Activated CD8-positive, alpha-beta memory T cell treated with anti-CD3 and anti-CD28 coated beads for 1 hour (primary cell): ENCODE measurements at places on chromosomes 11 and 22.

GRCh38 chr11:14768526-14769188 lies 123.4 kb downstream of the CYP2R1 start:
- DNase-seq = no peak

GRCh38 chr11:124115782-124116616 lies 749 bp downstream of the VWA5A start:
- no peak for DNase-seq

DNA sequence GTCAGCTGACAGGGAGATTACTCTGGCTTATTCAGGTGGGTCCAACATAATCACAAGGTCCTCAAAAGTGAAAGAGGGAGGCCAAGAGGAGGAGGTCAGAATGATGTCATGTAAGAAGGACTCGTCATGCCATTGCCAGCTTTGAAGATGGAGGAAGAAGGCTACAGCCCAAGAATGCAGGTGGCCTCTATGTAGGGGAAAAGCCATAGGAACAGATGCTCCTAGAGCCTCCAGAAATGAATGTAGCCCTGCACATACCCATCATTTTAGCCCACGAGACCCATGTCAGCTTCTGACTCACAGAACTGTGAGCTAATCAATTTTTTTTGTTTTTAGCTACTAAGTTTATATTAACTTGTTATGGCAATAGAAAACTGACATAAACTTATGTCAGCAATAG lies 171.1 kb downstream of the DBX1 start:
- no peak for DNase-seq

DNA sequence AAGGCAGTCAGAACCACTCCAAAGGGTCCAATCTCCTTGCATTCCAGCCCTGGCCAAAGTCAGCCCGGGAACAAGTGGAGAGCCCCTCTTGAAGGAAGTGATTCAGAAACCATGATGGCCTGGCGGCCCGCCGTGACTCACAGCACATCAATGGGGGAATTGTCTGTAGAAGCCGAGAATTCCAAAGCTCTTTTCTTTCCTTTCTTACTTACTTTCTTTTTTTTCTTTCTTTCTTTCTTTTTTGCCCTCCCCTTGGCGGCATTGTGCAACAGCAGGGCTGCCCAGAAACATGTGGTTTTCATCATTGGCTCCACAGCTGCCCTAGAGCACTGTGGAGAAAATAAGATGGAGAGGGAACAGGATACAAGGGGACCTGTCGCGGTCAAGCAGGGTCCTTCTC lies 140.2 kb upstream of the TIMP3 start:
- no peak for DNase-seq

DNA sequence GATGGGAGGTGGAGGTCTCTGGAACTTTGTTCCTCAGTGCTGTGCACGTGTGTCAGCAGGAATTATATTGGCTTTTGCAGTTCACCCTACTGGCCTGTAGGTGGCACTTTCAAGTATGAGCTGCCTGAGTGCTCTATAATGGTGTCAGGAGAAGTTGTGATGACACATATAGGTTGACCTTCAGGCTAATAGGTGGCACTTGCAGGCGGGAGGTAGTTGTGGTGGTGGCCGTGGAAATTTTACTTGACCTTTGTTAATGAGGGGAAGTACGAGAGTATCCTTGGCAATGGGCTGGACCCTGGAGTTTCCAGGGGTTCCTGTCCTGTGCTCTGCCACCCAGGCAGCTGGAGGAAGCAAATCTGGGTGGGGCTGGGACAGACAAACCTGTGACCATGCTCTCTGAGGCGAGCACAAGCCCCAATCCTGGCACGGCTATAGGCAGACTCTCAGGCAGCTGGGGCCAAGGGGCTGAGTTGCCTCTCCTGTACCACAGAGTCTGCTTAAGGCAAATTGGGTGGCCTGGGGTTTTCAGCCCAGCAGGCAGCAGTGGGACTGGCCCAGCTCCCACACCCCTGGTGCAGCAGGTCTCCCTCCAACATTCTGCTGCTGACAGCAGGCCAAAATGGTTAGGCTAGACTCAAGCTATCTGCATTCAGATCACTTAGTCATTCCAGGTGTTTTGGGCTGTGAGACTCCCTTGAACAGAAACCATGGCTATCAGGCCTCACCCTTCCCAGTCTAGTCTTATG lies 147.5 kb upstream of the CTSC start:
- DNase-seq = no peak

GRCh38 chr11:1810761-1811160 lies 24.0 kb upstream of the SYT8 start:
- no peak for DNase-seq

- DNase-seq = no peak
These were observed 61.9 kb downstream of the C11orf58 start for GRCh38 chr11:16800382-16800781.

DNA sequence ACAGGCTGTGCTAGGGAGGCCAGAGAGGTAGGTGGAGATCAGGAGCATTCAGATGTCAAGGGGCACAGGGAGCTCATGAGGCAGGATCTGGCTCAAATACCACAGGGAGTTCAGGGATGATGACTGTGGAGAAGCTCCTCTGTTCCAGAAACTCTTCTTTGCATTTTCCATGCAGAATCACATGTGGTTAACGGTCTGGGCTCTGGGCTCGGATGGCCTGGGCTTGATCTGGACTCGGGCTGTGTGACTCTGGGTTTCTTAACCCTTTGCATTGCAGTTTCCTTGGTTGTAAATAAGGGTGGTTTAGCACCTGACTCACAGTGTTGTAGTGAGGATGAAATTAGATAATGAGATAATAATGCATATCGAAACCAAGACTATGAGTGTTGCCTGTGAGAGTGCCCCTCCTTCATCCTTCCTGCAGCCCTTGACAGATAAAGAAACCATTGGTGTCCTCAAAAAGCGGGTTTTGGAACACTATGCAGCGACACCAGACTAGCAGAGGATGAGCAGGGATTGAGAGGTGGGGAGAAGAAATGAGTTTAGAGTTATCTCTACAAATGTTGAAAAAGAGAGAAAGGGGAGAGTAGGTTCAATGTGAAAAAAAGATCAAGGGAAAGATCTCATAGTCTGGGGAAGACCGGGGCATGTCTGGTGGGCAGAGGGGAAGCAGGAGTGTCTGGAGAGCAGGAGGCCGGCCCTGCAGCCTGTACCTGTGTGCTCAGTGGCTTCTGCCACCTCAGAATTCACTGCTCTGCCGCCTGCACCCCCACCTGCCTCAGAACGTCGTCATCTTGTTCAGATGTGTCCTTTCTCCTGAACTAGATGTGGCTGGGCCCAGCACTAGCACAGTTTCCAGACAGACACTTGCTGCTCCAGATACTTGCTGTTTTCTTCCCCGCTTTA lies 197.8 kb upstream of the SORL1-AS1 start:
- no peak for DNase-seq

GRCh38 chr11:61725781-61726231 lies 26.6 kb upstream of the MYRF start:
- no peak for DNase-seq

- no peak for DNase-seq
These were observed 421.0 kb downstream of the DYNC2H1 start for GRCh38 chr11:103530257-103530656.

GRCh38 chr11:118240999-118241763 lies 11.0 kb downstream of the MPZL3 start:
- no peak for DNase-seq

DNA sequence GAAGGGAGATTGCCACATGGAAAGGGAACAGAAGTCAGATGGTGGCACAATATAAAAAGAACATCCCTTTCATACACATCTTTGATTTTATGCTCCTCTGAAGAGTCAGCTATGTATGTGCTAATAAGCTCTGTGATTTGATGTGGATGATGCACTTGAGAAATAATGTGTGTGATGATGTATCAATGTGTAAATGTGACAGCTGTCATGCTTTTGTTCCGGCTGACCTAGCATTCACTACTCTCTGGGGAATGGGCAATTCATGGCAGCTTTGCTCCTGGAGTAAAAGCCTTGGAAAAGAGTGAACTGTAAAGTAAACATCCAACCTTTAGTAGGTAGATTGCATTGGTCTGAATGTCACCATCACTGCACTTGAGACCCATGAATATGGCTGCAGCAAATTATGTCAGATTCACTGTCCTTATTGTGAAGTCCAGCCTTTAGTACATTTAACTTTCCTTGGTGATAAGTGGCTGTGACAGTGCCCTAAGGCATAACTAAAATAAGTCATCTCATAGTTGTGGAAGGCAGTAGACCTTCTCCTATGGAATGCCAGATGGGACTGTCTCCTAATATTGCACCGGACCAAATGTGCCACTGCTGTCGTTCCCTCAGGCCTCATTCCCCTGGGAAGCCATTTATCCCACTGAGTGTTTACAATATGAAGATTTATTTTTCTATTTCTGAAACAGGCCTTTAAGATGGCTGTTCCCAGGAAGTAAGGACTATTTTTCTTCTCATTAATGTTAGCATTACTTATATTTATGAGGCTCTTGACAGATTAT lies 178.2 kb upstream of the CCDC90B start:
- DNase-seq = no peak

DNA sequence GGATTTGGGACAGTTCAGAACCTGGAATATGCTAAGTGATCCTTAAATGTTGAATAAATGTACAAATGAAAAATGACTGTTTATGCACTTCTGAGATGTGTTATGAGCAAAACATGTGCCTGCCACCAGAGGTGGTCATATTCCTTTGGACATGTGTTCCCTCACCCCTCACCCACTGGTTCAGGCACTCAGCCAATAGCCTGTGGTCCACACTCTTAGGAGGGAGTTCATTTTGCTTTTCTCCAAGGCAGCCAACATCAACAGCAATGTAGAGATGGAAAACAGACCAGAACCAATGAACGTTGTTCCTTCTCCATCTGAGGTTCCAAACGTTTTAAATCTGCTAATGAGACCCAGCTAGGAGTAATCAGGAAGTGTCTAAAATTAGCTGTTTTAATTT lies 44.0 kb downstream of the RPUSD4 start:
- no peak for DNase-seq

DNA sequence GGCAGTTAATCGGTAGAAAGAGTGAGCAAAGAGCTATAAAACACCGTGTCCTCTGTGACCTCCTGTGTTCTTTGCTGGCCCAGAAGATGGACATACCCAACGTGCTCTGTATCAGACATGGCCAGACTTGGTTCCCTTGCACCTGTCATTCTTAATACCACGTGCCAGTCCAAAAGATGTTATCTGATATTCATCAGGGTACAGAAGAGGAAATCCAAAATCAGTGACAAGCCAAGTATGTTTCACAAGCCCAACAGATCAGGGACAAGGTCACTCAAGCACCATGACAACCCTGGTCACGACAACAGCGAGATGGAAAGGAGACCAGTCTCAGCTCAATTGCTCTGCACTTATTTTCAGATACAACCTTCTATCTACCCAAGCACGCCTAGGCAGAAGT lies 3.4 kb downstream of the LRP4 start:
- DNase-seq = no peak

- DNase-seq = no peak
These were observed 849 bp downstream of the TCF20 start for GRCh38 chr22:42269432-42270175.

GRCh38 chr11:107591378-107592230 lies 657 bp downstream of the ELMOD1 start:
- DNase-seq = no peak

DNA sequence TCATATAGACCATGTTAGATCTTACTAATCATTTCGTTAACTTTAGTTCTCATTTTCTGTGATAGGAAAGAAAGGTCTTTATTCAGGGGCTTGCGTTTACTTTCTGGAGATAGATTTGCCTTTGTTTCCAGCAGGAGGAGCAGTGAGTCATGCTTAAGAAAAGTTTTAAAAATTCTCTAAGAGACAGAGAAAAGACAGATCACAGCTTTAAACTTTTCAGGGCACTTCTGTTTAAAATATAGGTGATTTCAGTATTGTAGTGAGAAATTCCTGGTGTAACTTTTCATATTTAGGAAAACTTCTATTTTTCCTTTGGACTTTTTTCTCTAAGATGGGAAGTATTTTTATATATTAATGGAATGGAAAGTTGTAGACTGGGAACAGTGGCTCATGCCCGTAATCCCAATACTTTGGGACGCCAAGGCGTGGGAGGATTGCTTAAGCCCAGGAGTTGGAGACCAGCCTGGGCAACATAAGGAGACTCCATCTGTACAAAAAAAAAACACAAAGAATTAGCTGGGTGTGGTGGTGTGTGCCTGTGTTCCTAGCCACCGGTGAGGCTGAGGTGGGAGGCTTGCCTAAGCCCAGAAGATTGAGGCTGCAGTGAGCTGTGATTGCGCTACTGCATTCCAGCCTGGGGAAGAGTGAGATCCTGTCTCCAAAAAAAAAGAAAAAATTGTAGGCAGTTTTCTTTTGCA lies 60.3 kb downstream of the ATXN10 start:
- no peak for DNase-seq

DNA sequence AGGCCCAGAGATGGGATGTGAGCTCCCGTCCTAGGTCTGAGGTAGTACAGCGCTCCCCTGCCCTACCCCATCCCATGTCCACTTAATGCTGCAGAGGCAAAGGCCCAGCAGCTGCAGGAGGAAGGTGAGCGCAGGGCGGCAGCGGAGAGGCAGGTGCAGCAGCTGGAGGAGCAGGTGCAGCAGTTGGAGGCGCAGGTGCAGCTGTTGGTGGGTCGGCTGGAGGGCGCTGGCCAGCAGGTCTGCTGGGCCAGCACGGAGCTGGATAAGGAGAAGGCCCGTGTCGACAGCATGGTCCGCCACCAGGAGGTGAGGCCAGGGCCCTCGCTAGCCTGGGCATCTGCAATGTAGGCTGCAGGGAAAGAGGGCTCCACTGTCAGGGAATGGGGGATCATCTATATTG lies 15.2 kb downstream of the CCDC157 start:
- no peak for DNase-seq

DNA sequence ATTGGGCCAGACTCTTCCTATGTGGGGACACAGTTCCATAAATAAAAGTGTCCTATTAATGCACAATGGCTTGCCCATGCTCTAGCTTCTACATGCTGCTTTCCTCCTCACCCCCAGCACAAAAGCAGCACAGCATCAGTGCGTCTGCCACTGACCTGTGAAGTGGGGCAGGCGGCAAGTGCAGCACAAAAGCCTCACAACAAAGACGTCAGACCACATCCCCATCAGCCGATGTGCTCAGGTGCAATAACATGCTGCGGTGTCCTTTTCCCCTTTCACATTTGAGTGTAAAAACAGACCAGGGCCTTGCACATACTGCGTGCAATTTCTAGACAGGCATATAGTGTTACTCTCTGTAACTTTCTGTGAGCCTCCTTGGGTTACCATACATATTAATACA lies 12.8 kb downstream of the DKK3 start:
- DNase-seq = no peak
